ENCODE measurements at places on chromosomes 4 and X.

- no peak for DNase-seq
Observed at GRCh38 chr4:89538171-89538570, 230.6 kb upstream of the GPRIN3 start.

DNA sequence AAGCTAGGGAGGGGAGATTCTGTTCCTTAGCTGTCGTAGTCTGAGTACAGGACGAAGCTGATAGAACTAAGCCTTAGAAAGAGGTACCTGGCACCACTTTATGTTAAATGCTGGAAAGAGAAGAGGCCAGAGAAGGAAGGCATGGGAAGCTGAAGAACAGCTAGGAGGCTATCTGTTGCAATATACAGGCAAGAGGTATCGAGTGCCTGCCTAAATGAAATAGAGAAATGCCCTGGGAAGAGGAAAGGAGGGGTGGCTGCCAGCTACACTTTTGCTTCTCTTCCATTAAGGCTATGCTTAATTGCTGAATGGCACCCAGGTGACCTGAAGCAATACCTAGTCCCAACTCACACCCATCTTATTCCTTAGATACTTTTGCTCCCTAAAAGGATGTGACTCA is 380.4 kb upstream of the FGF13 start:
- DNase-seq: no peak

- no peak for DNase-seq
Observed at GRCh38 chr4:94177822-94178221, 29.8 kb upstream of the SMARCAD1 start.

- DNase-seq: no peak
Observed at GRCh38 chrX:151702741-151703340, 7.6 kb downstream of the PRRG3 start.

DNA sequence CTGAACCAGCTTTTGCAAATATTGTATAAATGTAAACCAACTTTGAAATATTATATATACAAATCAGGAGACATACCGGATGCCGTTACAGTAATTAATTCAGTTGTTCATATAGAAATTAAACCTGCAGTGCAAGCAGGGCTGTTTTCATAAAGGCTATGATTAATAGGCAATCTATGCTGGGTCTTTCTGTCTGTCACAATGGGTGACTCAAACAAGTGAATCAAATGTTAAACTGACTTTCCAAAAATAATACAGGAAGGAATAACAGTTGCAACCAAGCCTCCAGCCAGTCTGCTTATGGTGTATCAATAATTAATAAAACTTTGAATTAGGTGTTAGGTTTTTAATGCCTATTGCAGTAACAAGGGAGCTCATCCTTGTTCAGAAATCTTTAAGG is 43.9 kb downstream of the GABRB1 start:
- DNase-seq: no peak

GRCh38 chr4:13844740-13845139 is 217.2 kb upstream of the BOD1L1 start:
- DNase-seq: no peak

DNA sequence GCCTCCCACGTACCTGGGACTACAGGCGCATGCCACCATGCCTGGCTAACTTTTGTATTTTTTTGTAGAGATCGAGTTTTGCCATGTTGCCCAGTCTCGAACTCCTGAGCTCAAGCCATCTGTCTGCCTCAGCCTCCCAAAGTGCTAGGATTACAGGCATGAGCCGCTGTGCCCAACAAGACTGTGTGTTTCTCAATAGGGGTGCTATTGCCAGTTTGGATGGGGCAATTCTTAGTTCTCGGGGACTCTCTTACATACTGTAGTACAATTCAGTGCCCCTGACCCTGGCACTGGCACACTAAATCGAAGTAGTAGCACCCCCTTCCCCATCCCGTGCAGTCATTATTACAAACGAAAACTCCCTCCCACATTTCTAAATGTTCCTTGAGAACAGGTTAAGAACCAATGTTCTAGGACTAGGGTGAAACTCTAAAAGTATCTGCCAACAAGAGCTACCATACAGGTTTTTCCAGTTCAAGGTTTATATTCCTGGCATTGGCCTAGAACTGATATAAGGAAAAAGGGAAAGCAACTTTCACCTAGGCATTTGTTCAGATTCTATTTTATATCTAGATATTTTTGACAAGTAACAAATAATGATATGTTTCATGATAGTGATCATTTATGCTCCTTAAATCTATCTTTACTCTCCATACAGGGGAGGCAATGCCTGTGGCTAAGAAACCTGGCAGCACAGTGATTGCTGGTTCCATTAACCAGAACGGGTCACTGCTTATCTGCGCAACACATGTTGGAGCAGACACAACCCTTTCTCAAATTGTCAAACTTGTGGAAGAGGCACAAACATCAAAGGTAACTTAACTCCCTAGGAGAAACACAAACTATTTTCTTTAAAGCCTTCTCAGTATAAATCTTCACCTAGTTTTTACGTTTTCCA is 50.4 kb upstream of the PGAM4 start:
- no peak for DNase-seq

DNA sequence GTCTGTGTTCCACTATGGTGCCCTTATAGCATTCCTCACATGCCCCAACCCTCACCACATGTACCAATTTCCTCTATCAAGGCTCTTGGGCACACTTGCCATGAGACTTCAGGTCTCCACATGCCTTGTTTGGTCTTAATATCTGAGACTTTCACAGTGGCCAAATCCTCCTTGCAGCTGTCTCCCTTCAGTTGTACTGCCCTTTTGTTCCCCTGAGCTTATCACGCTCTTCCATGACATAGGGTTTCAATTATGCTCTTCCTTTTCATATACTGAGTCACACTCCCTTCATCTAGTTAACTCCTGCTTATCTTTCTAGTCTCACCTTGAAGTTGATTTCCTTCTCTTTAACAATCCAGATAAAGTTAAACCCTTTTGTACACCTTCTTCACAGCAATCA is 212.9 kb downstream of the PDHA2 start:
- no peak for DNase-seq

GRCh38 chrX:11551151-11551550 is 114.6 kb downstream of the ARHGAP6 start:
- no peak for DNase-seq

GRCh38 chr4:136800248-136800647 is 732.0 kb downstream of the PCDH18 start:
- no peak for DNase-seq
